ENCODE measurements at places on chromosomes 1 and 21. TPM values are rescaled to one million over a fixed set of nuclear protein-coding genes. Genes with fewer than 3 reads are reported as not detected.

- DNase-seq = no peak
Observed at GRCh38 chr1:94641990-94642389, 100.4 kb upstream of the F3 start.

GRCh38 chr1:3891329-3891865 is 8.7 kb downstream of the C1orf174 start:
- no peak for DNase-seq

DNA sequence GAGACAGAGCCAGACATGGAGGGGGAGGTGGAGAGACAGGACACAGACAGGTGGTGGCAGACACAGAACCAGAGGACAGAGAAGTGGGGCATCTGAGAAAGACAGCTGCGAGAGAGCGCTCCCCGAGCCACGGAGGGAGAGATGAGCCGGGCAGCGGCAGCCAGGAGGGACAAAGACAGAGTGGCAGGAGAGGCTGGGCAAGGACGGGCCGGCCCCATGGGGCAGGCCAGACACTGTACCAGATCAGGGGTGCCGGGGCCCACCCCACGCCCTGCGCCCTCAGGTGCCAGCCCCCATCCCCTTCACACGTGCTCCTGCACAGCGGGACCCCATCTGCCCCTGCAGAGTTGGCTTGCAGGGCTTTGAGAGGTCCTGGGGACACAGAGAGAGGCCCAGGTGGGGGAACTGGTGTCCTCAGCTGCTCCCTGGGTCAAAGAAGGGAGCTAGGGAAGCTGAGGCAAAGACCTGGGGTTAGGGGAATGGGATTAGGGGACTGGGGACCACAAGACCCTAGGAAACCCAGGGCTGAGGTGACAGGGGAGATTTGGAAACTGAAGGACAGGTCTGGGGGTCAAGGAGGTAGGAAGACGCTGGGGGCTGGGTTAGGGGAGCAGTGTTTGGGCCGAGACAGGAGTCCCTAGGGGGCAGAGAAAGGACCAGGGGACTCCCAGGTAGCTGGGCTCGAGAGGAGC is 643 bp downstream of the FNDC5 start:
- no peak for DNase-seq

Gene SNX7
- 18.8 TPM for total RNA-seq

DNA sequence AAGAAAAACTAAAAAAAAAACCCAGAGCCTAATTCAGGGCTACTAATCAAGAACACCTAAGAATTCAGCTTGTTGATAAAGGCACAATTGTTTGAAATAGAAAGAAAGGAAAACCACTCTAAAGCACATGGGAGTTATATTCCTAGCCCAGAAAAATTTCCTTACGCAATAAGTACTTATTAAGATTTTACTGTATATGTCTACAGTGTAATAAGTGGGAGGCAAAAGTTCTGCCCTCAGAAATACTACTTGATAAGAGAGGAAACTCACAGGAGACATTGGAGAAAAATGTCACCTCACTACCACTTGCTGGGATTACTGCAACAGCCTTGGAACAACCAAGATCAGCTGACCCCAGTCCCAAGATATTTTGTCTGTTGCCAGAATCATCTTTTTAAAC is 66.1 kb downstream of the IARS2 start:
- DNase-seq = no peak

DNA sequence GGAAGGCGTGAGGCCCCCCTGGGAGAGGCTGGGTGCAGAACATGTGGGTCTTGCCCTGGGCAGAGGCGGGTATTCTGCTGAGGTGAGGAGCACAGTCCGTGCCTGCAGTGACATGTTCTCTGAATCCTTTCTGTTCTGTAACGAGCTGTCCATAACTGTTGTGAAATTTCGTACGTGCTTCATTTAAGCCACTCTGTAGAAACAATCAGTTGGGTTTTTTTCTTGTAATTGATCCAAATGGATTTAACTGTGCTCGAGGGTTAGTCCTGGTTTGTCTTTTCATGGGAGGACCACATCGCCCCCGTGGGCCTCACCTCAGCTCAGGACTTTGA is 45.4 kb upstream of the DIP2A start:
- peak; percentile 1 for DNase-seq

Gene ZSCAN20
- 4.4 TPM for total RNA-seq

Gene POU3F1
- 0.16 TPM for total RNA-seq

Gene NRAS
- 5.9 TPM for total RNA-seq

- no peak for DNase-seq
Observed at GRCh38 chr21:45207839-45208626, 79.7 kb downstream of the POFUT2 start.

- no peak for DNase-seq
Observed at GRCh38 chr1:152002960-152003359, 9.3 kb upstream of the S100A10 start.

DNA sequence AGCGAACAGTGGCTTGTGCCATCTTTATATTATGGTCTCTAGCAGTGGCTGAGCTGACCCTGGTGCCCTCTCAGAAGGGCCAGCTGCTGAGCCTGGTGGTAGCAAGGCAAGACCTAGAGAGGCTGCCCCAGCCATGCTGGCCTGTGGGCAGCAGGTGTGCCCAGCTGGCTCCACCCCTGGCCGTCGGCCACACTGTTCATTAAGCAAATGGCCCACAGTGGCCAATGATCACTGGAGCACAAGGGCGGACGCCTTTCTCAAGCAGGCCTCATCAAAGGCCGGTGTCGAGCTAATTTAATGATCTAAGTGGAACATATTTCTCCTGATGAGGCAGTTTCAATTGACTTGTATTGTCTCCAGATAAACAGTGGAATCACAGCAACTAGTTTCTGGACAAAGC is 89.4 kb downstream of the GRIK3 start:
- no peak for DNase-seq

Gene REN
- not detected for total RNA-seq

DNA sequence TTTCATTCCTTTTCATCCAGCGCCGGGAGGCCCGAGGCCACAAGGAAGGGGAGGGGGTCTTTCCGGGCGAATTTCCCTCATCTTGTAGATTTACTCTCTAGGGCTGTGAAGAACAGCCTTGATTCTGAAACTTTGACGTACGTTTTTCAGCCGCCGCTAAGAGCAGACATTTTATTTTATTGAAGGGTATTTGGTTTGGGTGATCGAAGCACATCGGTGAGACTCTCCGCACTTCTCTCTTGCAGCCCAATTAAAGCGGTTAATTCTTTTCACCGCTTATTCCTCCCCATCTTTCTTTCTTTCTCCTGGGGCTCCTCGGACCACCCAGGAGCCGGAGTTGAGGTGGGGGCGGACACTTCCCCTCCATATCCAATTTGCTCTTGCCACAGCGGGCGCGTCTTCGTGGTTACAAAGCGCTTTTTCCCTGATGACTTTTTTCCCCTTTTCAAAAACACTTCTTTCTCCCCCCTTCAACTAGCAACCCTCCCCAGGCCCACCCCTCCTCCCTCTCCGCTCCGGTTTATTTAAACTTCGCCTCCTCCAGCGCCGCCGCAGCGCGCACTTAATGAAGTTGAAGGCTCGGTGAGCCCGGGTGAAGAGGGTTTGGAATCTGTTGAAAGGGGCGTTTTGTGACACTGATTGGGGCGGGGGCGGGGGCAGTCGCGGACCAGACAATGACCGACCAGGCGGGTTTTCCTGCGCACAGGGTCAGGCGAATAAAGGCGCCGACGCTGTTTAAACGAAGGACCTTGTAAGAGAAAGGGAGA is 5.9 kb downstream of the FOXD2 start:
- DNase-seq = no peak

DNA sequence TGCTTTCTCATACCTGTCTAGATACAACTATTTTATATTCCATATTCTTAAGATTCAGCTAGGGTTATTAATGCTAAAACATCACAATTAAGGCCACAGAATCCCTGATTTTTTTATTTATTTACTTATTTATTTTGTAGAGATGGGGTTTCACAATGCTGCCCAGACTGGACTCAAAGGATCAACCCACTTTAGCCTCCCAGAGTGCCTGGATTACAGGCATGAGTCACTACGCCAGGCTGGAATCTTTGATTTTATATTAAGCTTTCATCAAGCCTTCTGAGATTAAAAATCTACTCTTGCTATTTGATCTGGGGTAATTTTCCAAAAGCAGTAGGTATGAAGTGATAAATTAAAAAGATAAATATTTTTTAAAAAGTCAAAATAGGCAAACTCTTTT is 38.9 kb downstream of the MCOLN2 start:
- DNase-seq = no peak

- no peak for DNase-seq
Observed at GRCh38 chr1:50251702-50252101, 143.0 kb downstream of the ELAVL4 start.

- DNase-seq = peak; percentile 74
Observed at GRCh38 chr1:228393268-228393701, 13.3 kb downstream of the TRIM11 start.

Gene TSPAN1
- 0.75 TPM for total RNA-seq

- DNase-seq = no peak
Observed at GRCh38 chr21:41876396-41876795, 2.7 kb downstream of the PRDM15 start.

DNA sequence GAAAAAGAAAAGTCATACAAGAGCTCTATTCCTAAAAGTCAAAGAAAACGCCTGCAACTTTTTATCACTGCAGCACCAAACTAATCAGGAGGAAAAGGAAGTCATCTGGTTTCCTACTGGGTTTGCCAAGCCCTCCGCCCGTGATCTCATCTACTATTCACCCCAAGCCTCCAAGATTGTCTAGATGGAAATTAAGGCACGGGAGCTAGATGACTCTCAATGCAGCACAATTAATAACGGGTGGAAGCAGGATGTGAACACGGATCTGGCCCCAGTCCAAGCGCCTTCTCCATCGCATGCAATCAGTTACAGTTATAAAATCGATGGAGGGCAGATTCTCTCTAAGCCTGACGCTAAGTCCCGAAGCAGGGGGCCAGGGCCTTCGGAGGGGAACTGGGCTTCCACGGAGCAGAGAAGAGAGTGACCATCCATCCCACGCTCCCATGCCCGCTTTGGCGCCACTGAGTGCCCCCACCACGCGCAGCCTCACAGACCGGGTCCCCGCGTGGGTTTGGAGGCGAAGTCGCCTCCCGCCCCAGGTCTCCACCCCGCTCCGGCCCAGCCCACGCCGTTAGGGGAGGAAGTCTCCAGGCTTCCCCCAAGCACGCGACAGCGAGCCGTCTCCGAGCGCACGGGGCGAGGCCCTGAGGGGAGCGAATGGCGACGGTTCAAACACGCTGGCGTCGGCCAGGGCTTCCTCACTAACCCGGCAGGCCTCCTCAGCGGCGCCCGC is 1.8 kb downstream of the HSF2BP start:
- DNase-seq = no peak

DNA sequence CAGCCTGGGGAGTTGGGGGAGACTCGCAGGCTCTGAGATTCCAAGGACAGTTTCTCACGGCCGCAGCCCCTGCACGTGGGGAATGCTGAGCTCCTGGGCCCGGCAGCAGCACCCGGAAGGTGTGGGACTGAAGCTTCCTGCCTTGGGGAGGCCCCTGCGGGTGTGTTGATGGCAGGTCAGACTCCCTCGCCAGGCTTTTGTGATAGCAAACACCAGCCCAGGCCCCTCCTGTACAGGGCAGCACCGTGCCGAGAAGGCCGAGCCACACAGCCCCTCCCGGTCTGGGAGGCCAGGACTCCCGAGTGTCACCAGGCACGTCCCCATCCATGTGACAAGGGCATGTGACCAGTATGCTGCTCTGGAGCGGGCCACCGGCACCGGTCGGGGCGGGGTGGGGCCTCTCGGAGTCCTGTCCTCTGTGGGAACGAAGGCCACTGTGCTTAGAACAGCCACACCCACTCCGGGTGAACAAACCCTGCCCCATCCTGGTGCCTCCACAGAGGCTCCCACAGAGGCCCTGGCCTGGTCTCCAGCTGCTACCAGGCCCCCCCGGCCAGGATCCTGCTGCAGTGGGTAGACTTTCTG is 31.1 kb upstream of the ARHGEF16 start:
- DNase-seq = peak; percentile 90

DNA sequence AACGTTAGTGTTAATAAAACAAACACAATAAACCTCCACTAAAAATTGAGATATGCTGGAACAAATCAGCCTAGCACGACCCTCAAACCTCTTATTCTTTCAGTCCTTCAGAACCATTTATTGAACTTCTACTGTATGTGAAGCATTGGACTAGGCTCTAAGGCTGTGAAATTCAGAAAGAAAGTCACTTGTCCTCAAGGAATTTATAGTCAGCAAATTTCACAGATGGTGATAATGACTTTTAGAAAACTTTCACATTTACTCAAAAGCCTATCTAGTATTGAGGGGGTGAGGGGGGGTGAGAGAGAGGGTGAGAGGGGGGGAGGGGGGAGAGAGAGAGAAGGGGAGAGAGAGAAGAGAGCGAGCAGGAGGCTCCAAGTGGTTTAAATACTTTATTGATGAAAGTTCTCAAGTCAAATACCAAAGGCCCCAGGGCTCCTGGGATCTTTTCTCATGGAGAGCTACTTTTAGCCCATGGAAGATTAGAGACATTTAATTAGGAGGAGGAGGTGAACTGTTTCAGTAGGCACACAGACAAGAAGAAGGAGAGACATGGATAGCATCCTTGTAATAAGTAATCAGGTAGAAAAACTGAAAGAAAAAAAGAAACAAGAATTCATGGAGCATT is 66.3 kb upstream of the SSX2IP start:
- DNase-seq = no peak

GRCh38 chr1:214324896-214325800 is 44.2 kb downstream of the SMYD2 start:
- DNase-seq = no peak

DNA sequence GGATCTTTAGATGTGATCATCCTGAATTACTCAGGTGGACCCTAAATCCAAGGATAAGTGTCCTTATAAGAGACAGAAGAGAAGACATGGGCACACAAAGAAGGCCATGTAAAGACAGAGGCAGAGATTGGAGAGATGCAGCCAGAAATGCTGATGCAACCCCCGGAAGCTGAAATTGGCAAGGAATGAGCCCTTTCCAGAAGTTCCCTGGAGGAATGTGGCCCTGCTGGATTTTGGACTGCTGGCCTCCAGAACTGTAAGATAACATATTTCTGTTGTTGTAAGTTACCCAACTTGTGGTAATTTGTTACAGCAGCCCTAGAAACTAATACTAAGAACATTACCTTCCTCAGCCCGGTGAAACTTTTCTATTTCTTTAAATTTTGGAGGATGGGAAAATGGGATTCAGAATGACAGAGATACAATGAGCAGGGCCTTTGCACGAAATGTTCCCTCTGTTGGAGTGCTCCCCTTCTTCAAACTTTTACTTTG is 11.2 kb upstream of the PLPP3 start:
- DNase-seq = no peak

DNA sequence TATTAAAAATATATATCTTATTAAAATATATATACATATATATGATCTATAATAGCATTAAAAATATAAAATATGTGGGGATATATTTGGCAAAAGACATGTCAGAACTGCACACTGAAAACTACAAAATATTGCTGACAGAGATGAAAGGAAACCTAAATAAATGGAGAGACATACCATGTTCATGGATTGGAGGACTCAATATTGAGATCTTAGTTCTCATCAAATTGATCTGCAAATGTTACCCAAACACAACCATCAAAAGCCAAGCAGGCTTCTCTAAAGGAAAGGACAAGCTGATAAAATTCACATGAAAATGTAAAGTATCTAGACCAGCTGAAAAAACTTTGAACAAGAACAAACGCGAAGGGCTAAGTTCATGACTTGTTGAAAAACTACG is 7.2 kb downstream of the NADK start:
- DNase-seq = no peak

- DNase-seq = no peak
Observed at GRCh38 chr1:115400891-115401290, 62.8 kb upstream of the NGF start.

Gene KRTAP19-3
- not detected for total RNA-seq

Gene LCE1F
- not detected for total RNA-seq

Gene CHI3L1
- 0.32 TPM for total RNA-seq
